Fibroblast of pulmonary artery (primary cell): ENCODE measurements at places on chromosomes 1 and 21.

- DNase-seq, result peak; percentile 63
Observed at GRCh38 chr1:92909321-92909720, 51.9 kb downstream of the DIPK1A start.

- DNase-seq, result peak; percentile 34
Observed at GRCh38 chr1:226609836-226610455, 61.4 kb downstream of the STUM start.

DNA sequence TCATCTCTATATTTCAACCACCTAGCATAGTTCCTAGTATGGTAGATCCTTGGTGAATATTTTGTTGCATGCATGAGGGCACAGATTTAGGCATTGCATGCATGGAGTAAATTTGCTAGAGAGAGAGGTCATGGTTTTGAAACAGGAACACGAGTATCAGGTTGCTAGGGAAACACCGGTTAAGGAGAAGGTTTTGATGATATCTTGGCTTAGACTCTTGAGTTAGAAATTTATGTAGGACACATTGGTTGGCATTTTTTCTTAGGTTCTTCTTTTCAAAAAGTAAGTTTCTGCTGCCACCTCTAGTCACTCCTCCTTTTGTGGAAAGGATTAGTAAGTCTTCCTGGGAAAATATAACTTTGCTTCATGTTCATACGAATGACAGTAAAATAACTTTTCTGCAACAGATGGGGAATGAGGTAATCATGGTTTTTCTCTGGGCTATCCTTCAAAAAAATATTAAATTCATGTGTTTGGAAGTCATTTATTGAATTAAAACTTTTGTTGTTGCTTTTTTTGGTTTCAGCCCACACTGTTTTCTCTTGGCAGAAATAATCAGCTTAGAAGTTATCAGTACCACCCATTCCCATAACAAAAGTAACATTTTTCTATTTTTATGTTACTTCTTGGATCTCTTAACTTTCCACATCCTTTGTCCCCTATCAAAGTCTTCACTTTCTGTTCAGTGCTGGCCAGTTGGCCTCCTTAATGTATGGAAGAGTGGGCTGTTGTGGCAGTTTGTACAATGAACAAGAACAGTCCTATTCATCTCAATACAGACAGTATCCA, 97.3 kb downstream of the PLA2G4A start:
- peak; percentile 38 for DNase-seq

DNA sequence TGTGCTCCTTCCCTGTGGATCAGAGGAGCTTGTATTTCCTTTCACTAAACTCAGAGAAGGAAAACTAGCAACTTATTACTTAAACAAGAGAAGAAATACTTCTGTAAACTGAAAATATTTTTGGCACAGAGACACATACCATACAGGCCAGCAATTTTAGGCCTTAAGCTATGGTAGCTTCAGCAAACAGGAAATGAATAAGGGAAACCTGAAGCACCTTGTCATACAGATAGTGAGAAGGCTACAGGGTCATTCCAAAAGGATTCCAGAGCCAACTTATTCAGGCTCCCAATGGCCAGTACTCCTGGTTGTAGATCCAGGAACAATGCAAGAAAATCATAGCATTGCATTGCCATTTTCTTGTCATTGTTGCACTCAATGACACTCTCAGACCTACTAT, 9.1 kb upstream of the KYAT3 start:
- peak; percentile 39 for DNase-seq

GRCh38 chr1:25562101-25562927, 18.9 kb downstream of the LDLRAP1 start:
- DNase-seq, result no peak

GRCh38 chr1:172107316-172107975, 266.1 kb downstream of the DNM3 start:
- peak; percentile 17 for DNase-seq

DNA sequence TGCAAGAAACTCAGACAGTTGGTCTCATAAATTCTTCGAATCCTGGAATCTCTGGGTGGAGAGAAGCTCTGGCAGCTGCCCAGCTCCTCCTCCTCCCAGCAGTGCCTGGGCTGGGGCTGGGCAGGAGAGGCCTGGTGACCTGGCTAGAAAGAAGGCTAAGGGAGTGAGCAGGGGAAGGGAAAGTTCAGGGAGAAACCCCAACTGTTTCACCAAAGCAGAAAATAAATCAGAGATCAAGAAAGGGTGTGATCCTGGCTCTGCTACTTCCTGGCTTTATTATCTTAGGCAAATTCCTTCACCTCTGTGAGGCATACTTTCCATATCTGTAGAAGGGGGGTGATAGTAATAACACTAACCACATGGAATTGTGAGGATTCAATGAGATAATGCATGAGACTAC, 8.8 kb upstream of the COL16A1 start:
- peak; percentile 91 for DNase-seq

DNA sequence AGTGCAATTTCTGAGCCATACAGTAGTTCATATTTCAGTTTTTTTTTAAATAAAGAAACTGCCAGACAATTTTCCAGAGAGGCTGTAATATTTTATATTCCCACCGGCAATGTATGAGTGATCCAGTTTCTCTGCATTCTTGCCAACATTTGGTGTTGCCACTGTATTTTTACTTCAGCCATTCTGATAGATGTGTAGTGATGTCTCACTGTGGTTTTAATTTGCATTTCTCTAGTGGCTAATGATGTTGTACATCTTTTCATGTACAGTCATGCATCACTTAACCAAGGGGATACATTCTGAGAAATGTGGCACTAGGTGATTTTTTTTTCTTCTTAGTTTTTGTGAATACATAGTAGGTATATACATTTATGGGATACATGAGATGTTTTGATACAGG, 99.6 kb downstream of the CENPF start:
- DNase-seq, result no peak

DNA sequence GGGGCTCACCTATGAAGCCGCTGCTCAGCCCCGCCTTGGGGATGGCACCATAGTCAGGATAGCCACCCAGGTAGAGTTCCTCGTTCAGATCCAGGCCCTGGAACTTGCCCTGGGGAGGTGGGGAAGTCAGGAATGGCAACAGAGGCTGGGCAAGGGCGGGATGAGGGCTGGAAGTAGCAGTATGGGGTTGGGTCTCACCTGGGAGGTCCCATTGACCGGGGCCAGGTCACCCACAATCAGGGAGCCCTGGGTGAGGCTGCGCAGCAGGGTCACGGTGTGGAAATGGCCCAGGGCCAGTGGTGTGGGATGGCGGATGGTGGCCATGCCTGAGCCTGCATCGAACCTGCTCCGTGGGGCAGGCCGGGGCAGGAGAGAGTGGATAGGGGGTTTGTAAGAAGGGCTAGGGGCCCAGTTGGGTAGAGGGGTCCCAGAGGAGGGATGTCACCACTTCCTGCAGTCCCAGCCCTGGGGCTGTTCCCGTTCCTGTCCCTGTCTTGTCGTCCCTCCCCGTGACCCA, 19.4 kb downstream of the LDLRAD2 start:
- no peak for DNase-seq

DNA sequence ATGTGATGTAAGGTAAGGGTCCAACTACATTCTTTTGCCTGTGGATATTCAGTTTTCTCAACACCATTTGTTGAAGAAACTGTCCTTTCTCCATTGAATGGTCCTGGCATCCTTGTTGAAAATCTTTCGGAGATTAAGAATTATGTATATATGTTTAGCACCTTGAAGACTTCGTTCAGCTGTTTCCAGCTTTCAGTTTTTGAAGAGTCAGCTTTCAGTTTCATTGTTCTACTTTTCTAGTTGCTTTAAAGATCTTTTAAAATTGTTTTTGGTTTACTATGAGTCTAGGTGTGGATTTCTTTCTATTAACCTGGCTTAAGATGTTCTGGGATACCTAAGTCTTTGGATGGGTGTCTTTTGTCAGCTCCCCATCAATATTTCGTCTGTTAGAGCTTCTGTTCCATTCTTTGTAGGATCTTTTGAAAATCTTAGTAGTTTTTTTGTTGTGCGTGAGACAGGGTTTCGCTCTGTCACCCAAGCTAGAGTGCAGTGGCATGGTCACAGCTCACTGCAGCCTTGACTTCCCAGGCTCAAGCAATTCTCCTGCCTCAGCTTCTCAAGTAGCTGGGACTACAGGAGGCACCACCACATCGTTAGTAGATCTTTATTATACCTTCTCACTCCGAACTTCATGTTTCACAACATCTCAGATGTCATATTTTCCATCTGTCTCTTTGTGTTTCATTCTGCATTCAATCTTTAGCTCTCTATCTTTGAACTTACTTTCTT, 353.5 kb upstream of the B3GALT2 start:
- no peak for DNase-seq

DNA sequence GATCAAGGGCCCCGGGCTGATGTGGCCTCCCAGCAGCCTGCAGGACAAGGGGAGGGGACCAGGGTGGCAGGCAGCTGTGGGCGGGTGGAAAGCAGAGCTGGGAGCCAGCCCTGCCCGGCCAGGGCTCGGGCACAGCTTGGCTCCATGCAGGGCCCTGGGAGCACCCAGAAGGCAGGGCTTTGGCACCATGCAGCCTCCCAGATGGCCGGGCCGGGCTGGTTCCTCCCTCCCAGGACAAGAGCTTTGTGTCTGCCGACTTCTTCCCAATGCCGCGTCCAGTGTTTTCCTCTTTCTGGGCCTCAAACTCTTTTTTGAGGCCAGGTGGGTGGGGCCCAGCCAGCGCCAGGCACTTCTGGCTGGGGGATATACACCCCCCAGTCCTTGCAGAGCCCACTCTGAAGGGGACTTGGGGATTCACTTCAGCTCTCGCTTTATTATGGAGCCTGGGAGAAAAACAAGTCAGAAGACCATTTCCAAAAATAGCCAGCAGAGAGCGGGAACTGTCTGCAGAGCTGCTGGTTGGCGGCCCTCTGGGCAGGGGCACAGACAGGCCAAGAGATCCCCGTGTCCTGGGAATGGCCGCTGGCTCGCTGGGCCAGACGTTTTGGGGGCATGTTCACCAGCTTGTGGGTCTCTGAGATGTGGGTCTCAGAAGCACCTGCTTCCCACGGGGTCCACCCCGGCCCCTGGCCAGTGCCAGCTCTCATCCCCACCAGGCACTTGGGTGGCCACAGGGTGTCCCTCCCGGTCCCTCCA, 103.8 kb upstream of the ARHGEF16 start:
- no peak for DNase-seq

GRCh38 chr1:248631354-248632008, 3.4 kb downstream of the OR2T11 start:
- DNase-seq, result no peak

GRCh38 chr1:234643850-234644134, 33.8 kb upstream of the IRF2BP2 start:
- no peak for DNase-seq

- DNase-seq, result peak; percentile 28
Observed at GRCh38 chr1:60169206-60169605, 95.6 kb upstream of the C1orf87 start.

DNA sequence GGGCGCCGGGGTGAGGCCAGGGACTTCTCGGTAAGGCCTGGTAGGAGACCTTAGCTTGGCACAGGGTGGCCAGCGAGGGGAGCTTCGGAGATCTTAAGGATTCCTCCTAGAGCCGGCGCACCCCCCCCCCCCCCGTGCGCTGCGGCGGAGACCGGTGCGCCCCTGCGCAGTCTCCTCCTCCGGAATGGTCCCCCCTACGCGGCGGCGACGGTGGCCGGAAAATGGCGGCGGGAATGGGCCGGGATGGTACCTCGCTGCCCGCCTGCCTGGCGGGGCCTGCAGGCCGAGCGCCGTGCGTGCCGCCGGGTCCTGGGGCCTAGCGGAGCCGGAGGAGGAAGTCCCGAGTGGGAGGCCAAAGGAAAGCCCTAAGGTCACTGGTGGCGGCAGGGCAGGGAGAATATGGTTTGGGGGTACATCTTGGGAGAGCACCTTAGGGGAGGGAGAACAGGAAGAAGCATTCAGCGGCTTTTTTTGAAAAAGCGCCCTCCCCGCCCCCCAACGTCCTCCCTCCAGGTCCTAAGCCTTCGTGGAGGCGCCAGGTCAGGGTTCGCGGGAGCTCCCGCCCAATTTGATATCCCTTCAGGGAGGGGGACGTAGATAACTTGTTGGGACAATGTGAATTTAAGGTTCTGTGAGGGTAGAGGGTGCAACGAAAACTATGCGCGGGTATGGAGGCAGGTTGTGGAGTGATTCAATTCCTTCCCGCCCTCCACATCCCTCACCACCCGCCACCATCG, 429 bp downstream of the SRRM1 start:
- no peak for DNase-seq

GRCh38 chr1:222098404-222098803, 356.5 kb upstream of the DUSP10 start:
- no peak for DNase-seq

DNA sequence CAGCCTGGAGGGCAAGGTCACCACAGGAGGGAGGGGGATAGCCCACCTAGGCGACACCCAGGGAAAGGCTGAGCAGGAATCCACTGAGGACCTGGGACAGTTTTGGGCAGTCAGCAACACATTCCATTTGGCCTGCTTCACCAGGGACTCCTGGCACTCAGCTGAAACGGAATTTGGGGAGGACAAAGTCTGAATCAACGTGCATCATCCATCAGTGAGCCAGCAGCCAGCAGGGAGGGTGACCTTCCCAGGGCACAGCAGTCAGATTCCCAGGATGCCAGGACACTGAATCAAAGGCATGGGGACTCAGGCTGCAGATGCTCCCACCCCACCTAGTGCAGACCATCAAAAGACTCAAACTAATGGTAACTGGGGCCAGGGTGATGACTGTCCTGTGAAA, 4.6 kb downstream of the SH3BP5L start:
- DNase-seq, result peak; percentile 64

GRCh38 chr1:89808441-89809117, 12.3 kb upstream of the LRRC8D start:
- peak; percentile 65 for DNase-seq

GRCh38 chr1:241275981-241276380, 81.0 kb downstream of the RGS7 start:
- no peak for DNase-seq
